ENCODE measurements at places on chromosomes 6 and 20.

- H3K27ac ChIP-seq: no peak overlapping the region
- no peaks in the 10 kb centered on the region for H3K27me3 ChIP-seq
- no peaks in the 10 kb centered on the region for H3K4me1 ChIP-seq
- no peak overlapping the region for H3K4me3 ChIP-seq
- no peak for DNase-seq
Measured at GRCh38 chr6:46240866-46241565, 70.2 kb upstream of the ENPP5 start.

DNA sequence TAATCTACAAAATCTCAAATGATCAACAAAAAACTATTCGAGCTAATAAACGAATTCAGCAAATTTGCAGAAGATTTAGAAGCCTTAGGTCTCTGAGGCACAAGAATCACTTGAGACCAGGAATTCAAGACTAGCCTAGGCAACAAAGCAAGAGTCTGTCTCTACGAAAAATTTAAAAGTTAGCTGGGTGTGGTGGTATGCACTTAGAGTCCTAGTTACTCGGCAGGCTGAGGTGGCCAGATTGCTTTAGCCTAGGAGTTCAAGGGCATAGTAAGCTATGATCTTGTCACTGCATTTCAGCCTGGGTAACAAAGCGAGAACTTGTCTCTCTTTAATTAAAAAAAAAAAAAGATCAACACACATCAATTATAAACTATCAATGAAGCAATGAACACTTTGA lies 34.2 kb downstream of the FAM184A start:
- no peaks in the 10 kb centered on the region for H3K36me3 ChIP-seq
- peaks cover 5% of the 10 kb centered on the region for H3K4me1 ChIP-seq
- H3K27me3 ChIP-seq: peaks cover 5% of the 10 kb centered on the region
- no peak overlapping the region for H3K4me3 ChIP-seq

DNA sequence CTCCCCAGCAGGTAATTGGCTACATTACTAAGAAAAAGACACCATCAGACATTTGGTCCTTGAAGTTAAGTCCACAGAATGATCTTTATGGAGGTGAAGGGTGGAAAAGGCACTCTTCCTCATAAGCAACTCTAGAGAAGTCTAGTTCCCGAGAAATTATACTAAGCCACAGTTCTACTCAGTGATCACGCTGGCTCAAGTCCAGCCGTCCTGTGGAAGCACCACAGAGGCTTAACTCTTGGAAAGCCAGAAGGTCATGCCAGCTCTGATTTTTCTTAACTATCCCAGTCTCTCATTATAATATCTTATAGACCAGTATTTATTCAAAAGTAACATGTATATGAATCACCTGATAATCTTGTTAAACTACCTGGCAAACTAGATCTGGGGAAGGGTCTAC lies 258.5 kb downstream of the EYA4 start:
- H3K4me3 ChIP-seq: no peak overlapping the region
- DNase-seq: no peak
- H3K4me1 ChIP-seq: peaks cover 11% of the 10 kb centered on the region
- no peak overlapping the region for H3K27ac ChIP-seq
- no peaks in the 10 kb centered on the region for H3K27me3 ChIP-seq

GRCh38 chr6:101453221-101453620 lies 59.7 kb downstream of the GRIK2 start:
- no peak overlapping the region for H3K27ac ChIP-seq
- no peaks in the 10 kb centered on the region for H3K36me3 ChIP-seq
- no peak overlapping the region for H3K4me3 ChIP-seq
- H3K27me3 ChIP-seq: peaks cover 4% of the 10 kb centered on the region

DNA sequence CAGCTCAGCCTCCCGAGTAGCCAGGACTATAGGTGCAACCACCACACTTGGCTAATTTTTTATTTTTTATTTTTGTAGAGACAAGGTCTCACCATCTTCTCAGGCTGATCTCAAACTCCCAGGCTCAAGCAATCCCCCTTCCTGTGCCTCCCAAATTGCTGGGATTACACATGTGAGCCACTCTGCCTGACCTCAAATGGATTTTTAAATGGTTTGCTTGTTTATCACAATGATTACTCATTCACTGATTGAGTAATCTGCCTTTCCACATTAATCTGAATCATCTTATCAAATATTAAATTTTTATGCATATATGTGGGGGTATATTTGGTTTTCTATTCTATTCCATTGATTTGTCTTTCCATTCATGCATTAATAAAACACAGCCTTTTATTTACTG lies 9.4 kb upstream of the KHDC1L start:
- H3K27ac ChIP-seq: no peak overlapping the region
- no peak overlapping the region for H3K4me3 ChIP-seq
- no peak for DNase-seq
- no peaks in the 10 kb centered on the region for H3K27me3 ChIP-seq

DNA sequence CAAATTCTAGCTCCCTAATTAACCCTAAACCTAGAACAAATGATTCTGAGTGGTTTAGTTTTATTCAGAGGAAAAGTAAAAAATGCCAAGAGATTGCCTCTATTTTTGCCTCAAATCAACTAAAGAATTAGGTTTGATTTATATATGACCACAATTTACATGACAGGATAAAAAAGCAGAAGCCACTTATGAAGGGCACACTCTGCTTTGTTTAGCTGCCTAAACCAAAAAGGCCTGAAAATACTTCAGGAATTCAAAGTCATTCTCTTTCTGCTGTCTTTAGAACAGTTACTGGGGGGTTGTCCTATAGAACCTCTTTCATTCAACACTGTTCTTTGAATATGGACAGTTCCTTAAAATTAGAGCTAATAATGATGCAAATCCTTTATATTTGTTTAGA lies 5.3 kb downstream of the FBXO5 start:
- no peaks in the 10 kb centered on the region for H3K27me3 ChIP-seq
- H3K4me1 ChIP-seq: peaks cover 59% of the 10 kb centered on the region
- peaks cover 56% of the 10 kb centered on the region for H3K36me3 ChIP-seq
- no peak overlapping the region for H3K27ac ChIP-seq
- H3K4me3 ChIP-seq: no peak overlapping the region

DNA sequence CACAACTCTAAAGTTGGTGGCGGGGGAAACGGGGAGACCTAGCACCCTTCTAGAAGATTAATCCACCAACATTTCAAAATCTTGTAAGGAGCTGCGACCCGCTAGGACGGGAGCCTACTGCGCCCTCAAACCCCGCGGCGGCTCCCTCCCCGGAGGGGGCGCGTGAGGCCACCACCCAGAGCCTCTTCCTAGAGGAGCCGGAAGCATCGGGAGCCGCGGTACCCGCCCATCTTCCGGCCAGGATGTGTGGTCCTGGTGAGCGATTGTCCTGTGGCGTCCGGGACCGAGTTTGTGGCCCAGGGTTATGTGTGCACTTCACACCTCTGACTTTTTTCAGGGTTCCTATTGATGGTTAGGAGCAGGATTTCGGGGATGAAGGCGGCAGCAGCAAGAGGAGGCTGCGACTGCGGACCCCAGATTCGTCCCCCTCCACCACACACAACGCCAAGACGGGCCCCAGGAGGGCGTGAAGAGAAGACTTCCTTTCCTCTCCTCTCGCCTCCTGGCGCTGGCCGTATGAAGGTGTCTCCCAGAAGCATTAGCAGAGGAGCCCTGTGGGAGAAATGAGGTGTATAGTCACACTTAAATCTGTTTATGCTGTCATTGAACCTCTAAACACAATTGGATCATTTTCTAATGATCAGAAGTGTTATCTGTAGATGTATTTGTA lies 10.7 kb downstream of the ZNF165 start:
- peaks cover 14% of the 10 kb centered on the region for H3K27me3 ChIP-seq
- H3K4me3 ChIP-seq: no peak overlapping the region
- no peak for DNase-seq
- peaks cover 49% of the 10 kb centered on the region for H3K36me3 ChIP-seq

DNA sequence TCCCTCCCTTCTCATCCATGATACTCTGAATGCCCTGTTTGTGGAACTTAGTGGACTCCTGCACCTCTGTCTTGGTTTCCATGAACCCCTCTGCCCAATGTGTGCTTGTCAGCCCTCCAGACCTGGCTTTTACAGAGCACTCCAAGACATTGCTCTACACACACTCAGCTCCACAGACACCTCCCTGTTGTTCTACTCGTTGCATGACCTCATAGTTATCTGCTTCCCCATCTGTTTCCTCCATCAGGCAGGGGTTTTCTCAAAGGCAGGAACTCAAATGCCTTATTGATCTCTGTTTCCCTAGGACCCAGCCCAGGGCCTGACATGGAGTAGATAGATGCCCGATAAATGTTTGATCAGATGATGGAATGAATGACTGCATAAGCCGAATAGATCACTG lies 13.3 kb downstream of the PLCG1 start:
- H3K4me1 ChIP-seq: peaks cover 75% of the 10 kb centered on the region
- H3K4me3 ChIP-seq: no peak overlapping the region
- no peak overlapping the region for H3K27ac ChIP-seq
- H3K36me3 ChIP-seq: peaks cover 44% of the 10 kb centered on the region
- H3K27me3 ChIP-seq: peaks cover 4% of the 10 kb centered on the region
- no peak for DNase-seq
